ENCODE measurements at places on chromosomes 16 and 17. TPM values are rescaled to one million over a fixed set of nuclear protein-coding genes. Genes with fewer than 3 reads are reported as not detected.
A peak's percentile ranks its signal among the peaks of the same experiment; 100 is the strongest.

The KIF19 gene
- polyA plus RNA-seq = 3.5 TPM

The NPIPB13 gene
- 16.6 TPM for polyA plus RNA-seq

DNA sequence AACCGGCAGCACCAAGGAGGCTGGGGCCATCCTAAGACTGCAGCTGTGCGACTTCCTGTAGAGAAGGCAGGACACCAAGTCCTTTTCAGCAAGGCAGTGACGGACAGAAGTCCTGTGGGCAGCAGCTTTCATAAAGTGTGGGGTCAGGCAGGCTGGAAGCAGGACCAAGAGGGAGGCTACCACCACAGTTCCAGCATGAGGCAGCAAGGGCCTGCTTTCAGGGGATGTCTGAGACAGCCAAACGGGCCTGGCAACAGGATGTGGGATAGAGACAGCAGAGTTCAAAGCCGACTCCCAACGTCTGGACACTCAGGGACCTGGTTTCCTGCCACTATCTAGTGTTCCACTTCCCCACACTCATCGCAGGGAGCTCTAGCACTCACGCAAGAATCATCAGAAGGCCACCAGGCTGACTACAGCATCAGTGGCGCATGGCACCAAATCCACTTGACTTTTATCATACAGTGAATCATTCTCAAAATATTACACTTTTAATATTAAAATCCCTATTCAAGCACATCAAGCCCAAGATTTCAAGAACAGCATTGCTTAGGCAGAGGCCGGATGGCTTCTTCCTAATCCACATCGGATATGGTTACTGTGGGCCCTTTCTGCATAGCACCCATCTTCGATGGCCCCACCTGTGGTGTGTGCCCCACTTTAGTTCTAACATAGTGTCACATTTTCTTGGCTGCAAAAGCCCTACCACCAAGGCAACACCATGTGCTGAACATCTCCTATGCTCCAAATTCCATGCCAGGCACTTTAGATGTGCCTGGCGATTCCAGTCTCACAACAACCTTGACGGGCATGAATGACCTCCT is 5.2 kb downstream of the USP7 start:
- H3K4me1 ChIP-seq = peaks cover 47% of the 10 kb centered on the region
- no peaks in the 10 kb centered on the region for H3K27me3 ChIP-seq
- DNase-seq = no peak
- H3K4me3 ChIP-seq = no peak overlapping the region
- H3K27ac ChIP-seq = peak overlapping the region; percentile 49

DNA sequence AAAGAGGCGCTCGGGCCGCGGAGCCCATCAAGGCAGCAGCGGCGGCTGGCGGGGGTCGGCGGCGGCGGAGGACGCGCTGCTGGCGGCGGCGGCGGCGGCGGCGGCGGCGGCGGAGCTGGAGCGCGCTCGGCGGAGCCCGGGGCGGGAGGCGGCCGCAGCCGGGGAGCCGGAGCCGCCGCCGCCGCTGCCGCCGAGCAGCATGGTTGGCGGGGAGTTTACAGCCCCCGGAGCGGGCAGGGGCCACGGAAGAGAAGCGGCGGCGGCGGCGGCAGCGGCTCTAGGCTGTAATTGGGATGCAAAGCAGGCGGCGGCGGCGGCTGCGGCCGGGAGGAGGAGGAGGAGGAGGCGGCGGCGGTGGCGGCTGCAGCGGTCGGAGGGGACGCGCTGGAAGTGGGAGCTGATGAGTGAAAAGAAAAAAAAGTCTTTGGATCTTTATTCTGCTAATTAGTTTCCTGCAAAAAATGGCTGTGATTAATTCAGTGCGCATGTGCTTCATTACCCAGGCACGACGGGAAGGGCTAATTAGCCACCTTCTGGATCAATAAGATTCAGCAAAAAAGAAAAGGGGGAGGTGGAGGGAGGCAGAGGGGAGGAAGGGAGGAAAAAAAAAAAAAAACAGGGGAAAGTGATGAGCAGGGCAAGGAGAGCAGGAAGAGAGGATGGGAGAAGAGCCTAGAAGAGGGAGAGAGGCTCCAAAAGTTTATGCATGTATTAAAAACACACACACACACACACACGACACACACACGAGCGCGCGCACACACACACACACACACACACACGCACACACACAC is 10.9 kb upstream of the ZFHX3 start:
- H3K27ac ChIP-seq = peak overlapping the region; percentile 93
- peak; percentile 54 for DNase-seq
- no peaks in the 10 kb centered on the region for H3K36me3 ChIP-seq
- peaks cover 5% of the 10 kb centered on the region for H3K4me1 ChIP-seq

DNA sequence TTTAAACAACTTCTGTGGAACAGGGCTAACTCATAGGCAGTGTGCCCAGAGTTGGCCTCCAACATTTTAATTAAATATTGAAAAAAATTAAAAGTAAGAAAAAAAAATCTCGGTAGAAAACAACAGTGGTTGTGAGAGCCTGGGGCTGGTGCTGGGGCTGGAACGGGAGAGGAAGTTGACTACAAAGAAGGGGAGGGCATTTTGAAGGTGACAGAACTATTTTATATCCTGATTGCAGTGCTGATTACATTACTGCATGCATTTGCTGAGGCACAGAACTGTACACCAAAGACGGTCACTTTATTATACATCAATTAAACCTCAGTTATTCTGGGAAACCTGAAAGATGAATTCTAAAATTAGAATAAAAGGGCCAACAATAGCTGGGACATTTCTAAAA is 142.5 kb downstream of the PARN start:
- H3K36me3 ChIP-seq = peaks cover 2% of the 10 kb centered on the region
- peaks cover 5% of the 10 kb centered on the region for H3K4me1 ChIP-seq
- DNase-seq = no peak
- no peak overlapping the region for H3K27ac ChIP-seq

DNA sequence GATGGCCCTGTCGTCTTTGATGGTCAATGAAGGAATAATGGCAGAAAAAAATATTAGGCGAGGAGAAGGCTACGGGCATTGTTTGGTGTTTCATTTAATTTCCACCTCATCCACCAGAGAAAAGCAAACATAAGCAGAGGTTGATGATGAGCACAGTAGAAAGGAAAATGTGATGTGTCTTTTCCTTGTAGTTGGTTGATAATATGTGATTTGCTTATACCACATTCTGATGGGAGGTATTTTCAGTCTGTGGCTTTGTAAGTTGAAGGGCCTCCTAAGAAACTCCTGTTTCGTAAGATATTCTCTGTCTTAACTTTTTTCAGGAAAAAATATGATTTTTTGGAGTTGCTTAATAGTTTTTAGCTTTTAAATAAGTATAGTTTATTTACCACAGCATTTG is 215.7 kb downstream of the PRKCA start:
- H3K4me1 ChIP-seq = peaks cover 3% of the 10 kb centered on the region
- peaks cover 3% of the 10 kb centered on the region for H3K36me3 ChIP-seq
- no peak overlapping the region for H3K4me3 ChIP-seq
- DNase-seq = no peak
- no peak overlapping the region for H3K27ac ChIP-seq
- H3K27me3 ChIP-seq = no peaks in the 10 kb centered on the region

DNA sequence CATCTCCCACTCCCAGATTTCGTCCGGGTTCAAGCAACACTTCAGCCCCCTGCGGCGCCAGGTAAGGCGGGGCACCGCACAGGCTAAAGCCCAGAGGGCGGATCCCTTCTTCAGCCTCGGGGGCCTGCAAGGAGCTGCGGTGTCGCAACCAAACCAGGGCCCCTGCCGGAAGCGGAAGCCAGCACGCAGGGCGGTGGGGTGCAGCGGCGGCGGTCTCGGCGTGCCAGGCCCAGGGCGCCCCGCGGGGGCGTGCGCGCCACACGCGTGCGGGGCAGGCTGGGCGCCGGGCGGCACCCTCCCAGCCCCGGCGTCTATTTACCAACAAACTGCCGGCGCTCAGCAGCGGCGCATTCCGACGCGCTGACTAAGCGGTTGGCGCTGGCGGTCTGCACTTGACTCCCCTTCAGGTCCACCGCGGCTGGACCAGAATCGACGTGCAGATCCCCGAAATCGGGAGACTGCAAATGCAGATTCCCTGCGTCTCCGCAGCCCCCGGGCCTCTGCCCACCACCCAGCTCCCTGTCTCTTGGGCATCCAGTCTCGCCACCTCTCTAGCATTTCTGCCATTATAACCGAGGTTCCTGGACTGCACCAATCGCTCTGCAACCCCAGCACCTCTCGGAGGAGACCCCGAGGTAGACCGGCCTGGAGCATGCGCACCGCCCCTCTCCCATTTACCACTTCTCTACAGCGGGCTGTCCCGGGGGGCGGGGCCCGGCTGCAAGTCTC is 421 bp upstream of the DLX4 start:
- peaks cover 34% of the 10 kb centered on the region for H3K4me1 ChIP-seq
- DNase-seq = peak; percentile 37
- no peak overlapping the region for H3K27ac ChIP-seq
- H3K4me3 ChIP-seq = peak overlapping the region; percentile 48

DNA sequence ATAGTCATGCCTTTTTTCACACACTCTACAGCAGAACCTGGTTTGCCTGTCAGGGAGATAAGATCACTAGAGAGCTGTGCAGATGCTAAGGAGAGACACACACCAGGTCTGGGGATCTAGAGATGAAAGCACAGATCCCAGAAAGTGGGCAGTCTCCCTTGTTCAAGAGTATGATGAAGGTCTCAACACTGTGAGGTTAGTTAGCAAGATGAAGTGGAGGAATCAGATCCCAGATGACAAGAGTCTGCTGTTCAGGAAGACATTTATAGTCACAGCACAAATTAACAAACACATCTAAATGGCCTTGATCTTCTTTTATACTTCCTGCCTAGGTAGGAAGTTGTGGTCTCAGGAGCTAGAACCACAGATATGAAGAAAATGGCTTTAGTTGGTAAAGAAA is 23.4 kb upstream of the SKAP1 start:
- H3K4me1 ChIP-seq = no peaks in the 10 kb centered on the region
- H3K36me3 ChIP-seq = no peaks in the 10 kb centered on the region
- H3K27me3 ChIP-seq = peaks cover 3% of the 10 kb centered on the region
- H3K4me3 ChIP-seq = no peak overlapping the region
- no peak for DNase-seq

- peak overlapping the region; percentile 82 for H3K27ac ChIP-seq
- H3K4me3 ChIP-seq = no peak overlapping the region
- DNase-seq = peak; percentile 7
- H3K36me3 ChIP-seq = peaks cover 8% of the 10 kb centered on the region
- H3K4me1 ChIP-seq = peaks cover 43% of the 10 kb centered on the region
These were observed 117.4 kb downstream of the HIC1 start for GRCh38 chr17:2172077-2172851.

GRCh38 chr17:80328634-80329380 is 68.2 kb downstream of the RNF213 start:
- no peak overlapping the region for H3K27ac ChIP-seq
- H3K27me3 ChIP-seq = no peaks in the 10 kb centered on the region
- H3K4me1 ChIP-seq = peaks cover 12% of the 10 kb centered on the region
- H3K36me3 ChIP-seq = peaks cover 69% of the 10 kb centered on the region

- H3K36me3 ChIP-seq = no peaks in the 10 kb centered on the region
- H3K27ac ChIP-seq = no peak overlapping the region
- no peaks in the 10 kb centered on the region for H3K4me1 ChIP-seq
- H3K4me3 ChIP-seq = no peak overlapping the region
- H3K27me3 ChIP-seq = no peaks in the 10 kb centered on the region
These were observed 165.4 kb upstream of the CDH11 start for GRCh38 chr16:65287307-65287706.

All from small intestine (tissue), 16 donors.